ENCODE measurements at places on chromosomes 2 and 18.

DNA sequence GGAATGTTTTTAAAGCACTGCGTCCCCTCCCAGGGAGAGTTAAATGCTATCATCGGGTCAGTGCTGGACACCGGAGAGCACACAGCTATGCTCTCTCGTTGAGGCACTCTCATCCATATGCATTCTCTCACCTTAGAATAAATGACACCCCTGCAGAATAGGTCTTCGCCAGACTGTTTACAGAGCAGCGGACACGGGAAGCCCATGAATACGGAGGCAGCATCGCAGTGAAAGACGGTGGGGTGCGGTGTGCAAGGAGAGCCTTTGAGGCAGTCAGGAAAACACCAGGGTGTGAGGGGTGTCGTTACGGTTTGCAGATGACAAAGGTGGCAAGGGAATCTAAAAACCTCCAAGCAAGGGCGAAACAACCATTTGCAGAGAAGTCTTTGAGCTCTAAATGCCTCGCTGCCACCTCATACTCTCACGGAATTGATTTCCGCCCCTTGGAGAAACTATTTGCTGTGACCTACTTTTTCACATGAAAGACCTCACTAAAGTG lies 169.2 kb upstream of the FHL2 start:
- no peak for DNase-seq

GRCh38 chr2:133676392-133677130 lies 108.3 kb upstream of the NCKAP5 start:
- no peak for DNase-seq

GRCh38 chr2:220437938-220438337 lies 810.5 kb downstream of the SLC4A3 start:
- DNase-seq: no peak

DNA sequence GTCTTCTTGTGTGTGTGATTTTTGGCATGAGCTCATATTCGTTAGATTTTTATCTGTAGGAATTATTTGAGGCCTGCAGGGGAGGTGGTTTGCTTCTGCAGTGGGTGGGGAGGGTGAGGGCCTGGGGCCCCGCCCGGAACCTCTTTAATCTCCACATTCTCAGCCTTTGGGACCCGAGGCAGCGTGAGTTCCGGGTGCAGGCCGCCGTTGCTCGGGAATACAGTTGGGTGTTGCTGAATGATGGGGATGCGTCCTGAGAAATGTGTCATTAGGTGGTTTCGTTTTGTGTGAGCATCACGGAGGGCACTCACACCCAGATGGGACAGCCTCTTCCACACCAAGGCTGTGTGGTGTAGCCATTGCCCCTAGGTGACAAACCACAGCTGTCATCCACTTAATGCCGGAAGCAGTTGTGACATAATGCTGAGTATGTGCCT lies 13.7 kb upstream of the GAL3ST2 start:
- peak; percentile 65 for DNase-seq

GRCh38 chr2:96305091-96305978 lies at the start of gene SNRNP200:
Gene SNRNP200, minus strand, starts transcription at chr2:96305546. Its CDS starts 109 bp downstream, at chr2:96305437.
- peak; percentile 91 for DNase-seq

GRCh38 chr2:204313256-204313655 lies 232.0 kb upstream of the PARD3B start:
- no peak for DNase-seq

- DNase-seq: no peak
Observed at GRCh38 chr2:99926986-99927385, 215.4 kb downstream of the AFF3 start.

DNA sequence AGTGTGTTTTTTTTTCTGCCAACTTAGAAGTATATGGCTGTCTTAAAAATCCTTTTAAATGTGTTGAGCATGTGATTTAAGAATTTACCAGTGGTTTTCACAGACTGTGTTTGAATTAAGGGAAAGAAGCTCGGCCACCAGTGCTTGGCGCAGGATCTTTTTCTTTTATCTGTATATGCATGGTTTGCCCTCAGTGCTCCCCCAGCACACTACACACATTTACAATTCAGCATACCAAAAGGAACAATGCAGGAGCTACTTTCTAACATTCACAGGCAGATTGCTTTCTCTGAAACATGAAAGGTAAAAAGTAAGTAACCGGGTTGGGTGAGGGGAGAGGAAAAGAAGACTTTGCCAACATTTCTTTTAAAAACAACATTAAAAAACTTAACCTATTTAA lies 3.9 kb downstream of the SALL3 start:
- DNase-seq: no peak

GRCh38 chr2:170024721-170025120 lies 153.2 kb upstream of the MYO3B start:
- no peak for DNase-seq

- no peak for DNase-seq
Observed at GRCh38 chr18:13608791-13609532, 117.4 kb downstream of the FAM210A start.

DNA sequence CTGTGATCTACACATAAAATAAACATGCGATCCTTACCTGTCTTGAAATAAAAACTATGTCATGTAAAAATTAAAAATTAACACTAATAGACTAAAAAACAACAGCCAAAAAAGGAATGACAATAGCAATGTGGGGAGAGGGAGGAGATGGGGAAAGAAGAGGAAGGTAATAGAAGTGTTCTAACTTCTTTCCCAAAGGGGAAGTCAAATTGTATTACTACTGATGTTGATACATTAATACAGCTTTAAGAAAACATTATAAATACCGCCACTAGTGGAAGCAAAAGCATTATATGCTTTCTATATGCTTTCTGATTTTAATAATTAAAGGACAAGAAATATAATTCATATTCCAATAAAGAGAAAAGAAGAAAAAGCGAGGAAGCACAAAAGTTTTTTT lies 22.2 kb downstream of the ZNF516 start:
- DNase-seq: no peak

DNA sequence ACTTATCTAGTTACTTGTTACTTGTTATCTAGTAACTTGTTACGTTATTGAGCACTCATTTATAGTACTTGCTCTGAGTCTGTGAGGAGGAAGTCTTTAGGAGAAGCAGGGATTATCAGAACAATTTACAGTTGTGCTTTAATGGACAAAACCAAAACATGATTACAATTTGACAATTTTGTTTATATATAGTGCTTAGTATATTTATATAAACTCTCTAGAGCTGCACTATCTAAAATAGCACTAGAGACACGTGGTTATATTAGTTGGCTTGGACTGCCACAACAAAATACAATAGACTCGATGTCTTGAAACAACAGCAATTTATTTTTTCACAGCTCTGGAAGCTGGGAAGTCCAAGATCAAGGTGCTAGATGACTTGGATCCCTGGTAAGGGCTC lies 78.4 kb downstream of the BMPR2 start:
- DNase-seq: no peak

DNA sequence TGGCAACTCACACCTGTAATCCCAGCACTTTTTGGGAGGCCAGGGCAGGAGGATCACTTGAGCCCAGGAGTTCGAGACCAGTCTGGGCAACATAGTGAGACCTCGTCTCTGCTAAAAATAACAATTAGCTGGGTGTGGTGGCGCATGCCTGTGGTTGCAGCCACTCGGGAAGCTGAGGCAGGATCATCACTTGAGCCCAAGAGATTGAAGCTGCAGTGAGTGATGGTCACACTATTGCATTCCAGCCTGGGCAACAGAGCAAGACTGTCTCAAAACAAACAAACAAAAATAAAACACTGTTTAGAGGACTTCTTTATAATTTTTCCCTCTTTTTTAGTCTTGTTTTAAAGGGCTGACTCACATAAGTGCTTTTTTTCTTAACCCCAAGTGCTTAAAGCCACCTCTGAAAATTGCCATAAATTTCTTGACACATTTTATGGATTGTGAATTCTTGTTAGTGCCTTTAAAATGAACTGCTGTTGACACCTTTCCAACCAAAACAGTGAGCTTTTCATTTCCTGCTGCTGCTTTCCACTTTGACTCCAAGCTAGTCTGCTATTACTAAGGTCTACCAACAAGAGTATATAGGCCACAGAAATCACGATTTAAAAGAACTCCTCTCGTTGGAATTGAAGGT lies 41.7 kb downstream of the CYP20A1 start:
- DNase-seq: no peak

- DNase-seq: no peak
Observed at GRCh38 chr2:145919477-145919876, 1399.6 kb upstream of the ZEB2 start.

DNA sequence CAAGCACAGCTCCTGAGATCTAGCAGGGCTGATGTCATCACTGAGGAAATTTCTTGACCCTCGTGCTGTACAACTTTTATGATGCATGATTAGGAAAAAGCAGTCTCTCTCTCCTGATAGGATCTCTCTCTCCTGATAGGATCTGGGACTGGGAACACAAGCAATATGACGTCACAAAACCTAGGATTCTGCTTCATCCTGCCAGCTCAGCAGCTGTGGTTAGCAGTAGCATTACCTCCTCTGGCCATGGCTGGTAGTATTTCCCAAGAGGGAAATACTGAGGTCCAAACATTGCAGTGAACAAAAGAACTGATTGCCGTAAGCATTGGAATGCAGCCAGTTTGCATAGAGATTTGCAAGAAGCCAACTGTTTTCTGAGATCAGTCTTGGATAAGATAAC lies 521.2 kb upstream of the POU3F3 start:
- peak; percentile 22 for DNase-seq

DNA sequence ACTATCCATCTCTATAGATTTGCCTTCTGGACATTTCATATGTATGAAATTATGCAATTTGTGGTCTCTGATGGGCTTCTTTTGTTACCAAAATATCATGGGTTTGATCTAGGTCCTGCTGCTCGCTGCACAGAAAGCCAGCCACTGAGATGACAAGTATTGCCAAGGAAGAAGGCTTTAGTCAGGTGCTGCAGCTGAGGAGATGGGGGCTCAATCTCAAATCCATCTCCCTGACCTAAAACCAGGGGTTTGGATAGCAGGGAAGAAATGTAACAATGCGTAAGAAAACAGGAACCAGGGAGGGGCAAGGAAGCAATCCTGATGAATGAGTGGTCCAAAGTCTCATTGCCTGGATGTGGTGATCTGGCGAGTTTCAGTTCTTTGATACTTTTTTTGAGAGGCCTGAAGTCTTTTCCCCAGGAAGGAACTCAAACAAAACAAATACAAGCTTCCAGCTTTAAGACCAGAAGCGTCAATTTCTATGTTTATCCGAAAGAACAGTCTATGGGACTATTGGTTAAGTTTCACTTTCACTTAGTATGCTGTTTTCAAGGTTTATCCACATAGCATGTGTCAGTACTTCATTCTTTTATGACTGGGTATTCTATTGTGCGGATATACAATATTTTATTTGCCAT lies 3.4 kb upstream of the CKAP2L start:
- DNase-seq: peak; percentile 63

GRCh38 chr18:40360558-40360957 lies 1594.5 kb upstream of the PIK3C3 start:
- no peak for DNase-seq

- no peak for DNase-seq
Observed at GRCh38 chr2:24985511-24985910, 13.8 kb upstream of the DNAJC27 start.

- DNase-seq: no peak
Observed at GRCh38 chr2:103288696-103289095, 526.9 kb downstream of the TMEM182 start.

- DNase-seq: no peak
Observed at GRCh38 chr2:145775591-145775990, 1255.7 kb upstream of the ZEB2 start.

DNA sequence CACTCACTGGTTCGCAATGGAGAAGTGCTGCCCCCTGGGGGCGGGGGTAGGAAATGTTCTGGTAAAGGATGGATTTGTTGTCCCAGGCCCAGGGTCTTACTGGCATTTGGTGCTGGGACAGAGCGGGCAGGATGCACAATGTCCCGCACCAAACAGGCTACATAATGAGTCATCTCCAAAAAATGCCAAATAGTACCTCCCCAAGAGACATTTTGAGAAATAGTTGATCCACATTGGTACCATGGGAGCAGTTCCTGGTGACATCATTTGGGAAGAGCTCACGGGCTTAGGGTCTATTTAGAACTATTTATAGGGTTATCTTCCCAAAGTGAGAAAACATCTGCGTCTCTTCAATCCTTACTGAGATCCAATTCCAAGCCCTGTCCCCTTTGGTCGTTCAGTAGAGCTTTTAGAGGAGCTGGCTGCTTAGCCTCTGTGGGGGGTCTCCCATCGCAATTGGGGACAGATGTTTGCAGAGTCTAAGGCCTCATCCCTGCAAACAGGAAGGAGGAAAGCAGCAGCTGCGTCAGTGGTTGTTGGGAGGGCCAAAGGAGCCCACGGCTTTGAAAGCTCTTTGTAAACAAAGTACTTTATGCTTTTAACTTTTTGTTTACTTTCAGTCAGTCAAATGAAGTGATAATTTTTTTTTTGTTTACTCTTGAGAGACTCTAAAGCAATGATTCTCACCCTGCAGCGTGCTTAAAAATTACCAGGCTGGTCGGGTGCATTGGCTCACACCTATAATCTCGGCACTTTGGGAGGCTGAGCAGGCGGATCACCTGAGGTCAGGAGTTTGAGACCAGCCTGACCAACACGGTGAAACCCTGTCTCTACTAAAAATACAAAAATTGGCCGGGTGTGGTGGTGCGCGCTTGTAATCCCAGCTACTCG lies 49.3 kb downstream of the GREB1 start:
- peak; percentile 30 for DNase-seq

DNA sequence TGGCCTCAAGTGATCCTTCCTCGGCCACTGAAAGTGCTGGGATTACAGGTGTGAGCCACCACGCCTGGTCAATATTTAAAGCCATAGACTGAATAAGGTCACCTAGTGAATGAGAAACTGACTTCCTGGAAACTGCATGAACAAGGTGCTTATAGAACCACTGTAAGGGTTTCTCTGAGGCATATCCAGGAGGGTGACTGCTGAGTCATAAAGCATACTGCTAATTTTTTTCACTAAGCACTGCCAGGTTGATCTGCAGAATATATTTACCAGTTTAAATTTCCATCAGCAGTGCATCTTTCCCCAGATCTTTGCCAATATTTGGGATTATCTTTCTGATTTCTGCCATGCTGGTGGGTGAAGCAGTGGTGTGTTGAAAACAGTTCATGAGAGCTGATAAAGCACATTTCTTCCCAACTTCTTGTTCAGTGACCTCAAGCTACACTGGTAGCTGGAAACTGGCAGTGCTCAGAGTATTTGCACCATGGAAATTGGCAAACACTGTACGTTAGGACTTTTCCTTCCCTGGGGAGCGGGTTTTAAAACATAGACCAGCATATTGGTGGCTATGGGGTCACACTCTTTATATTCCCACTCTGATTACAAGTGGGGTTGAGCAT lies 4.2 kb upstream of the CLIP4 start:
- no peak for DNase-seq

GRCh38 chr2:158251356-158251755 lies 149.7 kb downstream of the UPP2 start:
- no peak for DNase-seq

- DNase-seq: no peak
Observed at GRCh38 chr2:179550214-179550613, 285.6 kb upstream of the SESTD1 start.

DNA sequence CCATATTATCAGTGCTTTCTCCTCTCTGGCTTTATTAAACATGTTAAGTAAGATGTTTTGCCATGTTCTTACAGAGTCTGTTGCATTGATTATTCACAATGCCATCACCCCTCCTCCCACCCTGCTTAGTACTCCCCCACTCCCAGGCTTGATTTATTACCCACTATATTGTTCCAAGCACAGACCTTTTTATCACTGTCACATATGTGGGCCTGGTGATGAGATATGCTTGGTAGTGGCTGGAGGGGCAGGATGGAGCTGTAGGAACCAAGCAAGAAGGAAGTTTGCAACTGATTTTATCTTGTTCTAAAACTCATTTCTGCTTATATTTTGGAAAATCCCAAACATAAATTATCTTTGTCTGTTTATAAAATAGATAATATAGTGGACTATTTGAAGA lies 748.2 kb upstream of the CELF4 start:
- DNase-seq: no peak
